ENCODE measurements at places on chromosomes 12 and 14.

GRCh38 chr14:24067133-24068082 is 4.0 kb upstream of the CPNE6 start:
- DNase-seq = peak; percentile 28

GRCh38 chr12:101696251-101697196 is 916 bp upstream of the CHPT1 start:
- peak; percentile 77 for DNase-seq

DNA sequence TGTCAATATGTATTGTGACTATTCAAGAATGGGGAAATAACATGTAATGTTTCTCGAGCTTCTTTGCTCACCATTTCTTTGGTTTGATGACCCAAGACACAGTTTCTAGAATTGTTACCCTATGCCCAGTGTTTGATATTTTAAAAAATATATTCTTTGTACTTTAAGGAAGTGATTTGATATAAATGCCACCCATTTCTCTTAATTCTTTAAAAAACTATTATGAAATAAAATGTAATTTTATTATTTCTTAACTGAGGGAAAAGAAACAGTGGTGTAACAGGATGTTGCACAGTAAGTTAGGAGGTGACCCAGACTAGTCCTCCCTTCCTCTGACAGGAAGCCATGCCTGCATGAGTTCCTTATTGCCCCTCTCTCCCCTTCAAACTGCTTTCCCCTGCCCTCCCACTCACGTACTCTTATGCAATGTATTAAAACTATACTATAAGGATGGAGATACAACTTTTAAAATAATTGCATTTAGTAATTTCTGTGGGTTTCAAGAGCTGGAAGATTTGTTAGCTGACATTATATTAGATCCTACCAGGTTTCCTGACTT is 279.4 kb downstream of the TMTC2 start:
- no peak for DNase-seq

- no peak for DNase-seq
Measured at GRCh38 chr14:78282437-78282836, 112.3 kb downstream of the NRXN3 start.

GRCh38 chr12:81339071-81339470 is 261.2 kb downstream of the ACSS3 start:
- DNase-seq = no peak

DNA sequence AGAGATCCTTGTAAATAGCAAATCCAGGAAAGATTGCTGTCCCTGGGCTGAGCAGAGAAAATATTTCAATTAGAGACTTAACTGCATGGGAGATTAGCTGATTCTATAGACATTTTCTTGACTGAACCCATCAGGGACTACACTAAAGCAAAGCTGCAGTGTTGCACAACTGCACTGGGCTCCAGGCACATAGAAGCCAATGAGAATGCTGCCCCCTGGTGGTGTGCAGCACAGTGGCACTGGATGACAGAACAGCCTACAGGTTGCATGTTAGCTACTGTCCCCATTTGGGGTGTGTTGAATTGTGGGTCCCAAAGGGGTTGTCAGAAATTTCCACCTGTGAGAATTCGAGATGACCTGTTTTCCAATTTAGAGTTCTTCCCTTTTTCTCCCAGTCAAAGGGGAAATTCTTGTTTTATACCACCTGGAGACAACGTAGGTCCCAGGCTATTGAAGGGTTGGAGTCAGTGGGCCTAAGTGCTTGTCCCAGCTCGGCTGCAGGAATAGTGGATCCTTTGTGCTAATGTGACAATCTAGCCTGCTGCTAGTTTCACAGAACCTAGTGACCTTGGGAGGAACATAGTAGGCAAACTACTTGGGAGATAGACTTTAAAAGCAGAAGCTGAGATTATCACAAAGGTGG is 114.7 kb downstream of the SLC8A3 start:
- no peak for DNase-seq

GRCh38 chr12:72075401-72075800 is 136.8 kb downstream of the TPH2 start:
- DNase-seq = no peak

GRCh38 chr12:78392918-78393317 is 471.7 kb upstream of the SYT1 start:
- no peak for DNase-seq

GRCh38 chr12:71011261-71011660 is 90.7 kb upstream of the PTPRR start:
- DNase-seq = no peak

- DNase-seq = no peak
Measured at GRCh38 chr12:102564026-102564425, 83.7 kb upstream of the IGF1 start.

GRCh38 chr12:6226002-6226678 is 25.9 kb downstream of the CD9 start:
- no peak for DNase-seq

DNA sequence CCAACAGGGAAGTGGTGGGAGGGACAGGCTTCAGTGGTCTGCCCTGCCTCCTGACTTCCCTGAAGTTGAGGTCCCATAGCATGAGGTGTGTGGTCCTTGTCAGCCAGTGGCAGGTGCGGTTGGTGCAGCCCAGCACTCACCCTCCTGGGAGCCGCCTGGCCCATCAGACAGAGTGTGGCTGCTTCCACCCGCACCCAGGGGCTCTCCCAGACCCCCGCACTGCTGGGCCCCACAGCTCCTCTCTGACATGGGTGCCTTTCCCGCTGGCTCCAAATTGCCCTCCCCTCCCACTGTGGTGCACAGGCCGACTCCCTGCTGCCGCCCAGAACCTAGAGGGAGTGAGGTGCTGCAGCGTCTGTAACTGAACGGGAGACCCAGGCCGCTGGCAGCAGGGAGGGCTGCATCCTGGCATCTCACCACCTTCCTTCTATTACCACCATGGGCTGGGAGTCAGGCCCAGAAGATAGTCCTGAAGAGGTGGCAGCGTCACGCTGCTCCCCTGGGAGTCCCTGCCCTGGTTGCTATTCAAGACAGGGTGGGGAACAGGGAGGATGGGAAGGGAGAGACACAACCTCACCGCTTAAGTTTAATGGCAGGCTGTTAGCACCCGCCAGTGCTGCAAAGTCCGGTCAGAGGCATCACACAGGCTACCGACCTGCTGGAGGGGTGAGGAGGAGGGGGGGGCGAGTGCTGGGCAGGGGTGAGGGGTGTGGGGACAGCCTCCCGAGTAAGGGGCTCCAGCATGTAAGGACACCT is 180.6 kb upstream of the PRMT8 start:
- no peak for DNase-seq

GRCh38 chr14:55600784-55601561 is 21.0 kb downstream of the KTN1 start:
- DNase-seq = no peak

- DNase-seq = no peak
Measured at GRCh38 chr14:56487090-56487667, 92.4 kb upstream of the TMEM260 start.

- no peak for DNase-seq
Measured at GRCh38 chr12:29066011-29066588, 83.0 kb upstream of the FAR2 start.

- no peak for DNase-seq
Measured at GRCh38 chr12:103964805-103965204, 867 bp upstream of the TDG start.

DNA sequence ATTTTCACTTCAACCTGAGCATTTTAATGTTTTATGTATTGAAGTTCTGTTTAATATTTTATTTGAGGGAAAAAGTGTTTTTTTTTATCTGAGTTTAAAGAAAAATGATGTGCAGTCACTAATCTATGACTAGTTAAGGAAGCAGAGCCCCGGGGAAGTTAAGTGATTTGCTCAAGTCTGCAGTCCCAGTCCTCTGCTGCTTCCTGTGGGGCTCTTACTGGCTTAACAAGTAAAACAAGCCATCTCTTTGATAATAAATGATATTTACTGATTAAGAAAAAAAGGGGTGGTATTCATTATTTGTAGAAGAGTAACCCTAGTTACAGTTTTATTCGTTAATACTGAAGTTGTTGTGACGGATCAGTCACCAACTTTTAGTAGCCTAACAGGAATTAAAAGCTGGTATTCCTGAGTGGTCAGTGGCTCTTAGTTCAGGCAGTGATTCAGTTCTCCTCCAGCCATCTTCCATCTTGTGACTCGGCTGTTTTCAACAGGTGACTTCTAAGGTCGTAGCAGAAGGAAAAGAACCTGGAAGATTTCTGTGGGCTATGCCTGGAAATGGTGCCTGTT is 21.7 kb downstream of the BICDL1 start:
- DNase-seq = no peak

DNA sequence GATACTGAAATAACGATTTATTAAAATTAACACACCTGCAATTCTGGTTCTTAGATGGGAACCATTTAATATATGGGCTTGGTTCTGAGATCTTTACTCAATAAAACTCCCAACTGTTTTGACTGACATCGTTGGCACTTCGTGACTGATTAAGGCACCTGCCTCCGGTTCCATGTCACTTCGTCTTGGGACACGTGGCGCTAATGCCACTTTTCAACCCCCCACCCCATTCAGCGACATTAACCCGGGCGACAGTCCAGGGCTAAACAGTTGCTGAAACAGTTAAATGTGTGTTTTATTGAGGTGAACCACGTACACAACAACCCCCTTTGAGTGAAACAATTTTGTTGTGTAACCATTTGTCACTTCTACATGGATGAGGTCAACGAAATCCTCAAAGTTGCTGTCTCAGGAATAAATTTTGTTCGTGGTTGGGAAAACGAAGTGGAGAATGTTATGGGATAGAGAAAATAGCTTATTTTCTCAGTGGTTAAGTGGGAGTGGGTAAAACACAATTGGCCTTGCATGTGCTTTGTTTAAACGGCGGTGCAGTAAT is 9.9 kb upstream of the SLC38A2 start:
- no peak for DNase-seq

- DNase-seq = peak; percentile 80
Measured at GRCh38 chr14:90828642-90829487, 12.6 kb upstream of the TTC7B start.
